Activated CD4-positive, alpha-beta T cell treated with anti-CD3 and anti-CD28 coated beads, Interleukin-2, amount 10 ng/mL, durations not matched to agents 7 days and 5 days (primary cell): ENCODE measurements at places on chromosomes 1 and 21. TPM values are rescaled to one million over a fixed set of nuclear protein-coding genes. Genes with fewer than 3 reads are reported as not detected.

The TNFRSF1B gene
- total RNA-seq: 190 TPM

- H3K4me1 ChIP-seq: no peaks in the 10 kb centered on the region
- H3K27me3 ChIP-seq: no peaks in the 10 kb centered on the region
- H3K4me3 ChIP-seq: no peak overlapping the region
- DNase-seq: no peak
Measured at GRCh38 chr1:82858031-82858430, 1057.3 kb downstream of the ADGRL2 start.

The CRP gene
- total RNA-seq: not detected

The TFF2 gene
- total RNA-seq: not detected

GRCh38 chr21:40471103-40471502, 375.9 kb downstream of the DSCAM start:
- no peak overlapping the region for H3K27ac ChIP-seq
- H3K27me3 ChIP-seq: no peaks in the 10 kb centered on the region
